Pancreas (tissue), 10 donors: ENCODE measurements at places on chromosomes 11 and 22.

- no peak for DNase-seq
Measured at GRCh38 chr22:49370627-49371301, 456.9 kb downstream of the BRD1 start.

GRCh38 chr11:73969991-73970800 is 12.4 kb downstream of the UCP2 start:
- no peak for DNase-seq

- no peak for DNase-seq
Measured at GRCh38 chr22:37160027-37160426, 10.3 kb upstream of the IL2RB start.

DNA sequence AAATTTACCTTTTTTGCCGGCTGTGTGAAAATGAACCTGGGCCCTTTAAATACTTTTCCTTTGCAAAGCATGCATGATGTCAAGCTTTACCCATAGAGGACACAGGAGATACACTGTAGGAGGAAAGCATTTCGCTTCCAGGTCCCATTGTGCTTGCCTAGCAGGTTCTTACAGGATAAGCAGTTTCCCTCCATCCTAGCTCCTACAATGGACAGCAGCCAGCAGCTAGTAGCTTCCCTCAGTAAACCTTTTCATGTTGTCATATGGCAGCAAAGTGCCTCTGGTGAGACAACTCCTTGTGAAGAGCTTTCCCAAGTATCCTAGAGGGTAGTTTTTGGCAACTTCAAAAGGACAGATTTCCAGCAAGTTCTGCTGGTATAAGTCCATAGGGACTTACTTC is 78.4 kb downstream of the RBFOX2 start:
- DNase-seq: no peak

- DNase-seq: no peak
Measured at GRCh38 chr11:126660321-126660720, 304.8 kb downstream of the ST3GAL4 start.

DNA sequence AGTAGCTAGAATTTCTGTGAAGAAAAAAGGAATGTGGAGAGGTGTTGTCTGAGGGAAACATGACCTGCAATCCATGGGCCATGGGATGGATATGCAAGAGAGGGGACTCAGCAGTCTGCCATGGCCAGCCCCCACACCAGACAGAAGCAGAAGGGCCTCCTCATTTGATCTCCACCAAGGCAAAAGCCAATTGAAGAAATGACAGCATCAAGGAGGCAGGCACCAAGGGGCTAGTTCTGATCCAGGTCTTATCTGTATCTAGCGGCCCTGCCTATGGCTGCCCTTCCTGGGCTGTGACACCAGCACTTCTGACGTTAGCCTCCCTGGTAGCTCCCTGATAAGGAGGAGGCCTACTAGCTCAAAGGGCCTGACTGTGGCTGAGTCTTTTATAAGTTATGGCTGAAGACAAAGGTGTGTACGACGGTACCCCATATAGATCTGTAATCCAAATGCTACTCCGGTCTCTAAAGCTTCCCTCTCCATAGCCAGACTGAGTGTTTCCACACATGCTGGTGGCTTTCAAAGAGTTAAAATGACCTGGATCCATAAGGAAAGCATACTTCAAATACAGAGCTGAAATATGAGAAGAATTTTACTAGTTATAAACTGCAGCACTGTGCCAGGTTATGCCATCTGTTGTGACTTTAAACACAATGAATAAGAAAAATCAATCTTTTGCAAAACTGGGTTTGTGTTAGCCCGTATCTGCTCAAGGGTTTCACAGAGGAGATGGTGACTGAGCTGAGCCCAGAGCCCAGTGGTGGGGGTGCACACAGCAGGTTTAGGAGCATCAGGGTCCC is 34.4 kb downstream of the HIRA start:
- no peak for DNase-seq

DNA sequence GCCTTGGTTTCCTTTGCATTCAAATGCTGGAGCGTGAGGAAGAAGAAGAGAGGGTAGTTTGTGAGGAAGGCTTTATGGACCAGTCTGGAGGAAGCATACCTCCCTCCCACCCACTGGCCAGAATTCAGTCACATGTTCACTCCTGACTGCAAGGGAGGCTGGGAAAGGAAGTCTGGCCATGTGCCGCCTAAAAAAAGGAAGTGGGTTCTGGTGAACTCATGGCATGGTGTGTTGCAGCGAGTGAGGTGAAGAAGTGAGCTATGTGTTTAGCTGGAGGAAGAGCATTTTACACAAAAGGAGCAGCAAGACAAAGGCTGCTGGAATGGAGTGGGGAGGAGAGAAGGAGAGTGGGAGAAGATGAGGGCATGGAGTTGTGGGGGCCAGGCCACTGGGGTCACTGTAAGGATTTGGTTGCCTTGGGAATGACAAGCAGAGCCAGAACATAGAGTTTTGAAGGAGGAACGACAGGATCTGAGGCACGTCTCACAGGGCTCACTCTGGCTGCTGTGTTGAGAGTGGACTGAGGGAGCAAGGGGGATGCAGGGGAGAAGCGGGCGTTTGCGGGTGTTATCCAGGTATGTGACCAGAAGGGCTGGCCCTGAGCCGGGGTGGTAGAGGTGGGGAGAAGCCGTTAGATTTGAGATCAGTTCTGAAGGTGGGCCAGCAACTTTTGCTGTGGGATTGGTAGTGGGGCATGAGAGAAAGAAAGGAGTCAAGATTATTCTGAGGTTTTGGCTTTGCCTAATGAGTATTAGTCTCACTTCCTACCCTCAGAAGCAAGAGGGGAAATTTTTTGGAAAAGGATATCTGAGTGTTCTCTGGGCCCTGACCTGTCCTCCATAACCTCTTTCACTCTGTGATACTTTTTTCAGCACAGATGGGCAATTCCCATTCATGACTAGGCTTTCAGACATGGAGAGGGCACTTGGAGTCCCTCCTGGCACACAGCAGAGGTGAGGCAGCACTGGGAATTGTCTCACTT is 26.4 kb downstream of the BMAL1 start:
- no peak for DNase-seq

DNA sequence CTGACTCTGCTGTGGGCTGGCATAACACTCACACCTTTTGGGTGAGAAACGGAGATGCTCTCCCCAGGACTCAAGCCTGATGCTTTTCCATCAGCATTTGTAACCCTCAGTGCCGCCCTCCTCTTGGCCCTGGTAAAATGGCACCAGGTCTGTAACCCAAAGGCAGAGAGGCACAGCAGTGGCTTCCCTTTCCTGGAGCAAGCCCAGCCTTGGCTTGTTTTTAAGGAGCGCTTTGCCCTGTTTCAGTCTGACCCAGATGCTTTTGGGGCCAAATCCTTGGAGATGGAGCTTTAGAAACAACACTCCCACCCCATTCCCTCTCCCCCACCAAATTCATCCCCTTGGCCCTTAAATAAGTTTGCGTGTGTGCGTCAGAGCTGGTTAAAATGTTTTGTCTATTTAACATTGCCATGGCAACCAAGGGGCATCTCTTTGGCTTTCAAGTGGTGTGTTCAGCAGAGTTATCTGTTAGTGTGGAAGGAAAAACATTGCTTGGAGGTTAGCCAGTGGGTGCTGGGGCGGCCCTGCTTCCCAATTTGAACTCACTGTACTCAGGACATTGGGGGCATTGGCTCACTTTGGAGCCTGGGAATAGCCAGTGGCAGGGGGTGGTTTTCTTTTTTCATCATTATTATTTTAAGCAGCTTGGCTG is 134.1 kb downstream of the NAV2 start:
- DNase-seq: no peak

DNA sequence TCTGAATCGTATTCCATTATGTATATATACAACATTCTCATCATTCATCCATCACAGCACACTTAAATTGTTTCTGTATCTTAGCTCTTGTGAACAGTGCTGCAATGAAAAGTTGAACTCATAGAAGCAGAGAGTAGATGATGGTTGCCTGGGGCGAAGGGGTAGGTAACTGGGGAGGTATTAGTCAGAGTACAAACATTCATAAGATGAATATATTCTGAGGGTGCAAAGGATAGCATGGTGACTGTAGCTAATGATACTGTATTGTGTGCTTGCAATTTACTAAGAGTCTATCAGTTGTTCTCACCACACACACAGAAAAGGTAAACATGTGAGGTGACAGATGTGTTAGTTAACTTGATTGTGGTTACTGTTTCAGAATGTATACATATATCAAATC is 12.6 kb upstream of the RFPL2 start:
- DNase-seq: no peak

GRCh38 chr11:61418136-61418535 is 11.6 kb downstream of the CPSF7 start:
- no peak for DNase-seq

DNA sequence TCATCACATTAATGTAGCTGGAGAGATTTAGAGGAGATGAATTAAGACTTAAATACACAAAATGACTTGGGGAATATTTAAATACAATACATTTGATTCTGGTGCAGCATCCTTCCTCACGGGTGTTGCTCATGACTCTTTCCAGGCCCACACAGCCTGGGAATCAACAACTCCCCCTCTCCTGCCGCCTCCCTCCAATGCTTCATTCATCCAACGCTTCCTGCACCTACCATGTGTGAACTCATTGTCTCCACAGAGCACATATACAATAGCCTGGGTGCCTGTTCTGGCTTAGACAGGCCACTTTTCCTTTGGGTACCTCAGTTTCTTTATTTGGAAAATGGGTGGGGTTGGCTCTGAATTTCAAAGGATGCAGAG is 476.9 kb upstream of the CADM1 start:
- DNase-seq: no peak

- DNase-seq: no peak
Measured at GRCh38 chr11:75633409-75634066, 35.3 kb downstream of the MAP6 start.

- no peak for DNase-seq
Measured at GRCh38 chr22:46794067-46794466, 31.6 kb downstream of the TBC1D22A start.

DNA sequence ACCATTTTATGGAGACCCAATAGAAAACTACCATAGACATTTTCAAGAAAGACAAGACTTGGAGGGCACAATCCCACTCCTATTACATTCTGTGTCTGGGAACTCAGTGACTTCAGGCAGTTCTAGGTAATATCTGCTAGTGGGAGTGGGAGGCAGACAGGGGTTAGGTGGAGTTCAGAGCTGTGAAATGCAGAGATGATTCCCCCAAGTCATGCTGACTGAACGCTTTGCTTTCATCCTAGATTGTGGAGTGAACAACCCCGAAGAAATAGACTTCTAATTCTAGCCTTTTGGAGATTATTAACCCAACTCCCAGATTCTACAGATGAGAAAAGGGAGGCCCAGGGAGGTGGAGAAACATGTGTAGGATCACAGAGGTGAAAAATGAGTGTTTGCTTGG is 437.8 kb upstream of the CADM1 start:
- DNase-seq: no peak

DNA sequence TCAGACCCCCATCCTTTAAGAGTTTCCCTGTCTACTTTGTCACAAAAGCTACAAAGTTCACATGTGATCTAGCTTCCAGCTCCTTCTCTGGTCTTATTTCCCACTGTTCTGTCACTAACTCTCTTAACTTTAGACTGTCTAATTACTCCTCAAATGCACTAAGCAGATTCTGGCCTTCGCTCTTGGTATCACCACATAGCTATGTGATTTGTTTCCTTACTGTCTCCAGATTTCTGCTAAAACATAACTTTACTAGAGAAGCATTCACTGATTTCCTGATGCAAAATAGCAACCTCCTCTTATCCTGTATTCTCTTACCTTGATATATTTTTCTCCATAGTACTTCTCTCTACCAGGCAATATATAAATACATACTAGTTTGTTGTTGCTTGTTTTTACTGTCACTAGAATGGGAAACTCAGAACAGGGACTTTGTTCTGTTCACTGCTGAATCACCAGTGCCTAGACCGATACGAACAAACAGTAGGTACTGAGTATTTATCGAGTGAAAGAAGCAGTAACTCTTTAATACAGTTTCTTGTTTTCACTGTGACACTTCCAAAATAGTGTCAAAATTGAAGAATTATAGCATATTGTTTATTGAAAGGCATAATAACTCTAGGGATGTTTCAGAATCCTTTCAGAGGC is 205.6 kb downstream of the DDX10 start:
- DNase-seq: no peak

DNA sequence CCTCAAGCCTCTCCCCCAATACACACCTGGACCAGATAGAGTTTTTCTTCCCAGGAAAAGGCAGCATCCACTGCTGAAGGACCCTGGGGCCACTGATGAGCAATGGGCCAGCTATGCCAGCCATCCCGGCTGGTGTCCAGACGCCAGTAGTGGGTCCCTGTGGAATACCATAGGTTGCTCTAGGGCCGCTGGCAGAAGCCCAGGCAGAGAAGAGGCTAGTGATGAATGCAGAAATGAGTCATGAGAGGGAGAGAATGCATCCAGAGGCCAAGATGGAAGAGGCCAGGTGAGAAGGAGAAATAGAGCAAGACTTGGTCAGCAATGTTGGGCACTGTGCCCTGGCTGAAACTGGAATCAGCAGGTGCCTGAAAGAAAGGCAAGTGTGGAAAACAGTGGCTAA is 8.9 kb downstream of the HPX start:
- no peak for DNase-seq

- no peak for DNase-seq
Measured at GRCh38 chr11:133581091-133581490, 48.8 kb upstream of the OPCML start.

DNA sequence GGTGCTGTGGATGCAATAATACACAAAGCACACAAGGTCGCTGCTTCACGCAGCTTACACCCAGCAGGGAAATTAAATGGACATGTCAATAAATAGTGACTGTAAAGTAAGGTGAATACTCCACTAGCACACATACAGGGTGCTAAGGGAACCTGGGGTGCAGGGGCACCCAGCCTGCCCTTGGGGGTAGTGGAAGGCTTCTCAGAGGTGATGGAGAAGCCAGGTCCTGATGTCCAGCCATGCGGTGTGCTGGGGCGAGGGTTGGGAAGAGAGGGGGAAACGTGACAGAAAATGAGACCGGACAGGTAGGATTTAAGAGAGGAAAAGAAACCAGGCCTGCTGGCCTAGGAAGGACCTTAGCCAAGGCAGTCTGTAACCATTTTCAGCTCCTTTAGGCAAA is 200.5 kb downstream of the GRIK4 start:
- no peak for DNase-seq

- DNase-seq: no peak
Measured at GRCh38 chr11:109547356-109548027, 125.5 kb downstream of the C11orf87 start.

- no peak for DNase-seq
Measured at GRCh38 chr11:121104312-121104762, 3.3 kb downstream of the TECTA start.

DNA sequence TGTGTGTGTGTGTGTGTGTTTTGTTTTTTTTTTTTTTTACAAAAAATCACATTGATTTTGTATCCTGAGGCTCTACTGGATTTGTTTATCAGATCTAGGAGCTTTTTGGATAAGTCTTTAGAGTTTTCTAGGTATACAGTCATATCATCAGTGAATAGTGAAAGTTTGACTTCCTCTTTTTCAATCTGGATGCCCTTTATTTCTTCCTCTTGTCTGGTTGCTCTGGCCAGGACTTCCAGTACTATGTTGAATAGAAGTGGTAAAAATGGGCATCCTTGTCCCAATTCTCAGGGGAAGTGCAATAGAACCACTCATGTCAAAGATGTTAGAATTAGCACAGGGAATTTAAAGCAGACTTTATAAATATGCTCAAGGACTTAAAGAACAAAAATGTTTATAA is 32.6 kb upstream of the PRDM11 start:
- DNase-seq: no peak
